Stimulated activated CD4-positive, alpha-beta T cell treated with anti-CD3 and anti-CD28 coated beads, Interleukin-1b, Interleukin-23, amount 100 ng/mL, for 1 hour (primary cell): ENCODE measurements at places on chromosomes 4 and X.

DNA sequence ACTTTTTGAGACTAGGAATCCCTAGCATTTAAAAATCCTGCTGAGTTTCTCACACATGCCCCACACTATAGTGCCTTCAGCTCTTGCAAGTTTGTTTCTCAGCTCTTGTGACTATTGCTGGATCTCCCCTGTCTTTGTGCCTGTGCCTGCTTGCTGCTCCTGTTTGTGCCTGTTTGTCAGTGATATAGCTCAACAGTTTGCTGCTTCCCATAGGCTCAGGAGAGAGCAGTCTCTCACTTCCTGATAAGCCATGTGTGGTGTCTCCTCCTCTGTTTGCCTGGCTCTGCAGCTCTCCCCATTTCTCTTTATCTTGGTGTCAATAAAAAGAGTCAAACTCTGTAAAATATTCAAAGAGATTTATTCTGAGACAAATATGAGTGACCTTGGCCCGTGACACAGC is 259.8 kb upstream of the CLNK start:
- no peak for DNase-seq

GRCh38 chrX:47746446-47746845 is 87.5 kb upstream of the UXT start:
- DNase-seq: no peak

DNA sequence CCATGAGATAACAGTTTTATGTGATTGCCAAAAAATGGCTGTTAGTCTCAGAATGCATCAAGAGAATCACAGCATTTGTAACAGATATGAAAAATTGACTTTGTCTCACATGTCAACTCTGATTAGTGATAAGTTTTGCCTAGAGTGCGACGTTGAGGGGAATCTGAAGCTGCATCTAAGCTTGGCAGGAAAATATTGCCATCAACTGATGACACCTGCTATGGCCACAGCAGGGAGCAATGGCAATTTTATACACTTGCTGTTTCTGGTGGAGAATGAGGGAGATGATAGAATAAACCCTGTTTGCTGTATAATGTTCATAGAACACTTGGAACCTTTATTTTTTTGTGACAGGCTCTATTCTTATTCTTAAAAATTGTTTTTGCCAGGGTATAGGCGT is 205.4 kb upstream of the GNPDA2 start:
- no peak for DNase-seq

DNA sequence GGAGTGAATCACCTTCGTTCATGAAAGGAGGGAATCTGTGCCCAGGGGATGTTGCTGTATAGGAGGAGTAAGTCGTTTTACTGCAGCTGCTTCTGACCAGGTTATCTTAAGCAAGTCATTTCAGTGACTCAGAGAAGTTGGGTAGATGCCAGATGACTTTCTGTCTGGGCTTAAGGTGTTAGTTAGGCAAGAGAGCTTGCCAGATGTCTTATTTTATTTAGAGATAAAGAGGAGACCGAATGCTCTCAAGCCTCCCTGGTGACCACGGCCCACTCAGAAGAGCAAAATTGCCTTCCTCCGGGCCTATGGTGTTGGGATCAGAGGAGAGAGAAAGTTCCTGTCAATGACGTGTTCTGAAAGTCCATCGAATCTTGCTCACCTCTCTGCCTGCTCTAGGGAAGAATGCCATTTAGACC is 16.3 kb upstream of the ZNF827 start:
- no peak for DNase-seq

GRCh38 chrX:45740291-45740690 is 539.6 kb upstream of the DIPK2B start:
- DNase-seq: no peak

DNA sequence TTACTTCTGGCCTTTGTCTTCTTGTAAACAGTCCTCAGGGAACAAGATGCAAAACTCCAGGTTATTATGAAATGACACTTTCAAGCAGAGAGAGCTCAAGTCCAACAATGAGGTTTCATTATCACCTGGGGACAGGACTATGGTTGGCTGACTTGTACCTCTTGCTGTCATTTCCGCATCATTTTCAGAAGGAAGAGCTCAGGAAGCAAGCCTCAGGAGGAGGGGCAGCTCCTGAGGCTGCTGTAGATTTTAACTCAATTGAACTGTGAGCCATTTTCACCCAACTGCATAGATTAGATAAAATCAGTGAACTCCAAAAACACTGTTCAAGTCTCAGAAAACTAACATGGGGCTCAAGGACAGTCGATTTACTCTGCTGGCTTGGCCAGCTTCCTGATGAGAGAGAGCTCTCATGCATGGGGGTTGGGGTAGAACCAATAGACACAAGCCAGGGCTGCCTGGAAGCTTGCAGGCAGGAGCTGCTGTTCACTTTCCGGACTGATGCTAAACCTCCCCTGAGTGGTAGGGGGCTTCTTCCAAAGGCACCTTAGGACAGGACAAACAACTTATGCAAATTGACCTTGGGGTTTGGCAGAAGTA is 23.6 kb downstream of the TMEM255A start:
- no peak for DNase-seq

GRCh38 chrX:13906093-13906492 is 89.2 kb upstream of the GPM6B start:
- DNase-seq: no peak

DNA sequence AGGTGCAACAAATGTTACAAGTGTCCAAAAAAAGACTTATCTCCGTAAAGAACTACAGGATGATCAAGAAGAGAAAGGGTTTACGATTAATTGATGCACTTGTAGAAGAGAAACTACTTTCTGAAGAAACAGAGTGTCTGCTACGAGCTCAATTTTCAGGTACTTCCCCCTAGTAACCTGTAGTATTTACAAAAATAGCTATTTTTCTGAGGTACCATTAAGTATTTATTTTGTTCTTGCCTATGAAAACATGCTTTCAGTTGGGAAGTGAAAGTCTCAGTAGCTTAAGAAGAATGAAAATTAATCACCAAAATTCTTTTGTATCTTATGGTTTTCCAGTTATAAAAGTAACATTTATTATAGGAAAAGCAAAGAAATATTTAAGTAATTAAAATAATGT is 5.9 kb downstream of the THAP9 start:
- no peak for DNase-seq

- DNase-seq: no peak
Measured at GRCh38 chr4:169925678-169926077, 100.5 kb downstream of the MFAP3L start.

DNA sequence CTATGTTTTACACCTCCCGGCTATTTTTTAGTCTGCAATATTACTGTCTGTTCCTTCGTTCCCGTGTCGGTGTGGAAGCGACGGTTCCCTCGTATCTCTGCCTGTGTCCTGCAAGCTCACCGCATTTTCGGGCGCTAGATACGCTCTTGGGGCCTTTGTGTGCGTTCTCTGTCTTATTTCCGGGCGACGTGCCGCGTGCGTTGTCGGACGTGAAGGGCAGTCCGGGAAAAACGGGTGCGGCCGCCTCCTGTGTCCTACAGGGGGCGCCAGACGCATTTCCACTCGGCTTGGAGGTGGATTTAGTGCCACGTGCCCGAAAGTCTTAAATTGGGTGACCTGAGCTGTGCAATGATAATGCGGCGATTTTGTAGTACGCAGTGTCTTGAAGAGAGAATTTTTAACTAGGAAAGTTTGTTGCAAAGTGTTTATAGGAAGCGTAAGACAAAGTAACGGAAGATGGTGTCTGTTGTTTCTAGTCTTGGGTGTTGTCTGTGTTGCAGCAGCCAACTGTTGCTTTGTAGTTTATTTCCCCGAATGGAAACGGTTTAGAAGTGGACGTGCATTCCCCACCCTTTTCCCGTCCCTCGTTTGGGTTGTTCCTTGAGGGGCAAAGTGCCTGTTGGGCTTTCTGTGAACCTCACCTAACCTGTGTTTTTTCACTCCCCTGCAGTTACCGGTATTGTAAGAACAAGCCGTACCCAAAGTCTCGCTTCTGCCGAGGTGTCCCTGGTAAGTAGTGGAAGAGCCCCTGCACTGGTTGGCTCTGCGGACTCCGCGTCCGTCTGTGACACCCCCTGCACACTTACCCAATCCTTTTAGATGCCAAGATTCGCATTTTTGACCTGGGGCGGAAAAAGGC is 720 bp downstream of the RPL10 start:
- peak; percentile 56 for DNase-seq

GRCh38 chr4:56139241-56139827 is 190.6 kb downstream of the CEP135 start:
- DNase-seq: no peak

- DNase-seq: no peak
Measured at GRCh38 chr4:165384186-165384585, 5.4 kb downstream of the CPE start.

- no peak for DNase-seq
Measured at GRCh38 chr4:81814987-81815541, 343.4 kb upstream of the RASGEF1B start.

- DNase-seq: peak; percentile 33
Measured at GRCh38 chrX:48468247-48468671, 1.8 kb downstream of the SLC38A5 start.

DNA sequence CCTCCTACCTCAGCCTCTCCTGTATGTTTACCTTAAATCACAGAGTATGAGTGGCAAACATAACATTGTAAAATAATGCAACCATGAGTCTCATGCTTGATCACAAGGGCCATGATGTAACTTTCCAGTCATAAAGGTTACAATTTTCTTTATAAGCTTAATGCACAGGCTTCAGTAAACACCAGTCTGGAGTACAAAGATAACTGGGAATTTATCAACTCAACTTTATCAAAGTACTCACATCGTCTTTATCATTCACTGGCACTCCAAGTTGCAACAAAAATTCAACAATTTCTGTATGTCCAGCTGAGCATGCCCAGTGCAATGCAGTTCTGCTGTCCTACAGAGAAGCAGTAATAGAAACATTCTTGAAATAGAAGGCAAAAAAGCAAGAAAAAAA is 2.8 kb downstream of the PSMD10 start:
- no peak for DNase-seq

DNA sequence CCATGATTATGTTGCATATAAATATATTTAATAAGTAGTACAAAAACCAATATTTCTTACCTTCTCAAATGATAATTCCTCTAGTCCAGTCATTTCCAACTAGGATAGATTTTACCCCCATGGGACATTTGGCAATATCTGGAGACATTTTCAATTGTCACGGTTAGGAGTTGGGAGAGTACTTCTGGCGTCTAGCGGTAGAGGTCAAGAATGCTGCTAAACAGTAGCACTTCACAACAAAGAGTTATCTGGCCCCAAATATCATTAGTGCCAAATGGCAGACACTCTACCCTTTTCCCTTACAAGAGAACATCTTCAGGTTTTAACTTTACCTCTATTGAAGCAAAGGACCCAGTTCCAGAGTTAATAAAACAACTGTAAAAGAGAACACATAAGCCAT is 168.1 kb downstream of the FAT4 start:
- no peak for DNase-seq

DNA sequence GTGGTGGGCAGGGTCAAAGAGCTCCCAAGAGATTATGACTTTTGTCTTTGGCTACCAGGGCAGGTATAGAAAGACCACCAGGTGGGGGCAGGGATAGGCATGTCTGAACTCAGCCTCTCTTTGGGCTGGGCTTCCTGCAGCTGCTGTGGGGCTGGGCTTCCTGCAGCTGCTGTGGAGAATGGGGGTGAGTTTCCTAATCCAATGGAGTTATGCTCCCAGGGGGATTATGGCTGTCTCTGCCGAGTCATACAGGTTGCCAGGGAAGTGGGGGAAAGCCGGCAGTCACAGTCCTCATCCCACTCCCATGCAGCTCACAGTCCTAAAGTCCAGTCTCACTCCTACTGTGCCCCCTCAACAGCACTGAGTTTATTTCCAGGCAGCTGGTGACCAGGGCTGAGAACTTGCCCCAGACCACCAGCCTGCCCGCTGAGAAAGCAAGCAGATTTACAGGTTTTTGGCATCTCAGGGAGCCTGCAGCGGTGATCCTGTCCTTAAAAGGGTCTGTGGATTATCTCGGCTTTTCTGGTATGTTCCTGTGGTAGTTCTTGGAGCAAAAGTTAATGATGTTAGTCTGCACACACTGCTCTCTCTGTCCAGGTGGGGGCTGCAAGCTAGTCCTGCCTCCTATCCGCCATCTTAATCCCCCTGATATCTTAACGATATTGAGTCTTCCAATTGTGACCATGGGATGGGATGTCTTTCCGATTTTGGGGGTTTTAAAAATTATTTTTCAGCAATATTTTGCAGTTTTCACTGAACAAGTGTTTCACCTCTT is 133.4 kb downstream of the RTL9 start:
- no peak for DNase-seq

DNA sequence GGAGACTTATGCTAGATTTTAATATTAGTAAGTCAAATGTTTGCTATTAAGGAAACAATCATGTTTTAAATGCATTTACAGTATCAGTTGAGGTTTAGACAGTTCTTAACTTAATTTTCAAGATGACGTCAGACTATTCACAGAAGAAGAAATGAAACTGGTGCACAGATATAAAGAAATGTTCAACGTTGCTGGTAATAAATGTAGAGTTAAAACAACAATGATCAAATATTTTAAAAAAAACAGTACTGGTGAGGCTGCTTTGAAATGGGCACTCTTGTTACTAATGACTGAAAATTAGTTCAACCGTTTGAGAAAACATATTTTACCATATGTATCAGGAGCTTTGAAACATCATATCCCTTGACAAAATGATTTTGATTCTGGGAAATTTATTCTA is 44.2 kb downstream of the ABHD18 start:
- DNase-seq: no peak

DNA sequence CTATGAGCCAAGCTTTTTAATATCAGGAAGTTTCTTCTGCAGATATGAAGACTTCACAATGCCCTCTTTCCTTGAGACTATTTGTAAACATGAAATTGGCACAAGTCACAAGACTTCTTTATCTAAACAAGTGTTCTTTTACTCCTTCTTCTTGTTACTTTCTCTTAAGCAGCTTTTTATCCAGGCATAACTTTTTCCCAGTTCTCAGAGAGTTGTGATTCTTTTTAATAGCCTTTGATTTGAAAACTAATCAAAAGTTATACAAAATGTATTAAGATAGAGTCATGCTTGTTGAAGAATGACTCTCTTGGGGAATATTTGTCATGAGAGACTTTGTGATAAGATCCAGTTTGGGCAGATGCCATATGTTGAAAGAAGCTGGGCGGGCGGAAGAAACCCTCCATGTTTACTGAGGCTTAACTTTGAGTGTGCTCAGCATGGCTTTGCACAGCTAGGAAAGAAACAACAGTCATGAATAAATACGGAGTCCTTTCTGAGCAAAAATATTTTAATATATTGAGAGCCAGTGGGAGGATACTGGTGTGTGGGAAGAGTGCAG is 39.3 kb downstream of the SYTL5 start:
- no peak for DNase-seq
